Stimulated activated CD4-positive, alpha-beta T cell treated with anti-CD3 and anti-CD28 coated beads, Interleukin-1b, Interleukin-23, amount 100 ng/mL, for 48 hours (primary cell): ENCODE measurements at places on chromosomes 6 and 20.

DNA sequence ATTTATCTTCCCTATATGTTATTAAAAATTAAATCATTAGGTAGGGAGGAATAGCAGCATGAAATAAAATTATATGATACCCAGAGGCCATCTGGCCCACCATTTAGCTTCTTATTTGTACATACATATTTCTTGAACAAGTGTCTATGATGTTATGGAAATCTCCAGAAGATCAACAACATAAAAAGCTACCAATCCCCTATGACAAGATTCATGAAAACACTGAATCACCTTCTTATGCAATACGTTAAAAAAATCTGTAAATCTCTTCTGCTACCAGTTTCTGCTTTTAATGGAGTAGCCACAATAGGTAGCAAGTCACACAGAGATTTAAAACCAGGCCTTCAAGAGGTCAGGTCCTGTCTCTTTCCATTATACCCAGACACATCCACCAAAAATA lies 125.8 kb upstream of the ENPP5 start:
- DNase-seq: no peak

- no peak for DNase-seq
Measured at GRCh38 chr20:48295445-48295903, 510.2 kb upstream of the SULF2 start.

GRCh38 chr20:21684671-21685070 lies 20.8 kb upstream of the PAX1 start:
- DNase-seq: no peak

- no peak for DNase-seq
Measured at GRCh38 chr6:161128230-161128629, 136.7 kb downstream of the MAP3K4 start.

- no peak for DNase-seq
Measured at GRCh38 chr20:52076164-52076563, 115.4 kb downstream of the ZFP64 start.

GRCh38 chr6:84003131-84003530 lies 30.4 kb upstream of the MRAP2 start:
- DNase-seq: no peak

DNA sequence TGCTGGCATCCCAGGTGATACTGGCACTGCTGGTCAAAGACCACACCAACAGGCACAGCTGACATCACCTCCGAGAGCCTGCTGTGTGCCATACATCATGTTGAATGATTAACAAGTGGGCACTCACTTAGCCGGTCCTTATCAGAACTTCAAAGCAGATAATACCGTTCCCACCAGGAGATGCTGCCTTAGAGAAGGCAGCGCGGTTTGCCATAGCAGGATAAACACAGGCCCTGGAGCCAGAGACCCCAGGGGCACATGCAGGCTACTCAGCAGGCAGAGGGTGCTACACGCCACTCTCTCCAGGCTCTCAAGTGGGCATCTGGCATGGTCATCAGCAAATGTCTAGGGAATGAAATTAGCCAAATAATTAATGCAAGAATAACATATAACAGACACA lies 86.5 kb upstream of the CST7 start:
- DNase-seq: no peak

DNA sequence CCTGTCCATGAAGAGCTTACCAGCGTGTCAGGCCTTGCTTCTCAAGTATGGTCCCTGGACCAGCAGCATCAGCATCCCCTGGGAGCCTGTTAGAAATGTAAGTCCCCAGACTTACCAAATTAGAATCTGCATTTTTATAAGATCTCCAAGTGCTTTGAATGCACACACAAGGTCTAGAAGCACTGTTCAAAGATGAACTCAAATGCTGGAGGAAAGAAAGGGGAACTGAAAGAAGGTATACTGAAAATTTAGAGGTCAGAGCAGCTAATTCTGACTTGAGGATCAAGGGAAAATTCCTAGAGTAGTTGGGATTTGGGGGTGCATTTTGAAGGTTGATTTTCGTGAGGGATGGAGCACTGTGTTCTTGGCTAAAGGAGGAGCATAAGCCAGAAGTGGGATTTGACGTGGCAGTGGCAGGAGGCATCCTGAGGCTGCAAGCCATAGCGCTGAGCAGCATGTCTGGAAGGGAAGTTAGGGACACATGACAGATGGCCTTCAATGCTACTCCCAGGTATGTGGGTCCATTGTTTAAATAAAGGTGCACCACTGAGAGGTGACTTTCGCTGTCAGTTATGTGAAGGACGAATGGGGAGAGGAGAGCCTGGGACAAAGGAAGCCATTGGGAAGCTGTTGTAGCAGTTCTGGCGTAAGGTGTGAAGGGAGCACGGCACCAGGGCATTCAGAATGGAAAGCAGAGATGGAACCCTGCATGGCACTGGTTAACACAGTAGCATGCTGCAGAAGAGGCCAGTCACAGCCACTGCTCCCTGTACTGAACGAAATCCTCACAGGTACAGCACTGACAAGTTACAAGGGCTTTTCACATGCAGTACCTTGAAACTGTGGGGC lies 36.2 kb downstream of the ARMC2 start:
- DNase-seq: no peak

DNA sequence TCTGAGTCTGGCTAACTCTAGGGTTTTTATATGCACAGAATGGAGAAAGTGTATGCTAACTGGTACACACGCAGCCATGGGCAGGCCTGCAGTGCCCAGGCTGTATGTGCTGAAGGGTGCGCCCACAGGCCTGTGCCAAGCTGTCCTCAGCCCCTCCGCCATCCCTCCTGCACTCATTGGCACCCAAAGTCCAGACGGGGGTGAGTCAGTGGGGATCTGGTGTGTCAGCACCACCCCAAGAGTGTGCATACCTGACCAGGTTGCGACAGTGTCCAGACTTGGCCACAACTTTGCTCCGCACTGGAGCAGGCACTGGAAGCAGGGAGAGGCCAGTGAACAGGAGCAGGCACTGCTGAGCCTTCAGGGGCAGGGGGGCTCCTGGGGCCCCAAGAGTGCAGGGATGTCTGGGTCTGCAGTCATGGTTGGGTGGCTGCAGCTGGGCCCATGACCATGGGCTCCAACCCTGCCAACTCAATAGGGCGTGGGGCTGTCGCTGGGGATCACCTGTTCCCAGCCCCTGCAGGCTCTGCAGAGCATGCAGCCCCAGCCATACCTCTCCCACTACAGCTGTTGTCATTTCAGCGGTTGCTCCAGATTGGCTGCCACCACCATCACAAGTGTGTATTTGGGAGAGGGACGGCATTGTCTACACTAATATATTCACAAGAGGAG lies 717.8 kb downstream of the EPHA7 start:
- no peak for DNase-seq
